ENCODE measurements at places on chromosomes 7 and 10.

- no peak for DNase-seq
These were observed 60.5 kb downstream of the GTF2IRD1 start for GRCh38 chr7:74514131-74514591.

DNA sequence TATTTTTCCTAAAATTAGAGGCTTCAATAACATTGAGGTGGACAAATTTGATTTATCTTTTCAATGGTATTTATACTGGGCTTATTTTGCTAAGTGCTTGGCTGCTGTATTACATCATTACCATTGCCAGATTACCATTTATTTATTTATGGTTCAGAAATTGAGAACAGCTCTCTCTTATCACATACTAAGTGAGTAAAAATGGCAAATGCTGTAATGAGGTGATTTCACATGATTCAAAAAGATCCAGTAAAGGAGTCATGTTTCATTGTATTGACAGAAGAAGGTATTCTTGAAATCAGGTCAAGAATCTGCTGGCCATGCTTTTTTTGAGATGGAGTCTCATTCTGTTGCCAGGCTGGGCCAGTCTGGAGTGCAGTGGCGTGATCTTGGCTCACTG, 322.6 kb downstream of the KIF20B start:
- DNase-seq = no peak

DNA sequence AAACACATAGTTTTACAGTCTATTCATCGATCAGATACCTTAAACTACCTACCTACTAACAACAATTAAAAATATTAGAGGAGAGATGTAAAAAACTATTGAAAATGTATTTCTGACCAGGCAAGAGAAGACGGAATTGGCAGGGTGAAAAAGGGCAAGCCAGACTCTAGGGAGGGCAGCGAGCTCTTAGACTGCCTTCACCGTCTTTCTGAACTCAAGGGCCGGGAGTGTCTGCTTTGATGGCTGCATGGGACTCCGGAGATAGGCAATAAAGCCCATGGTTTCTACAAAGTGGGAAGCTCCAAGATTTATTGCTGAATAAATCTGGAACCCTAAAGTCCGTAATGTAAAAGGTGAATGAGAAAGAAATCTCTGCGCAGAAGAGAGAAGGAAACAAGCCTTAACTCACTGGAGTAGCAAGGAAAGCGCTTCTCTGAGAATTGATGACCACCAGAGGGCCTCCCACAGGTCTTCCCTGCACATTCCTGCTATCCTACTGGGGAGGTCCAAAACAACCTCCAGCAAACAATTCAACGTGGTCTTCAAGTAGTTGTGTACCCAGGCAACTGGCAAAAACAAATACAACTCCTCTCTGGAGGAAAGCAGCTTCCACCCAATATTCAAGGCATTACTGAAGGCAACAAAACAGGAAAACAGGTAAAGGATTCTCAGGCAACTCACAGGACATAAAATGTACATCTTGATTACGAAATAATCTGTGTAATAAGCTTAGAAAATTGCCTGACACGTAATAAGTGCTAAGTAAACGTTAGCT, 181.3 kb downstream of the SDK1 start:
- no peak for DNase-seq

- DNase-seq = no peak
These were observed 53.9 kb downstream of the CUBN start for GRCh38 chr10:17075533-17076359.

DNA sequence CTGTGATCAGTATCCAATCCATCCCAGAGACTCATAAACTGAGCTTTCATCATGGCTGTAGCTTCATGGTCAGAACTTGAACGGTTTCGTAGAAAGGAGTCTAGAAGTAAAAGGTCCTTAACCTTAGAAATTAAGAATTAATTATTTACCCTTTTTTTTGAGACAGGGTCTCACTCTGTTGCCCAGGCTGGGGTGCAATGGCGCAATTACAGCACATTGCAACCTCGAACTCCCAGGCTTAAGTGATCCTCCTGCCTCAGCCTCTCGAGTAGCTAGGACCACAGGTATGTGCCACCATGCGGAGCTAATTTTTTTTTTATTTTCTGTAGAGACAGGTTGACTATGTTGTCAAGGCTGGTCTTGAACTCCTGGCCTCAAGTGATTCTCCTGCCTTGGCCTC, 41.7 kb downstream of the ATAD1 start:
- no peak for DNase-seq

DNA sequence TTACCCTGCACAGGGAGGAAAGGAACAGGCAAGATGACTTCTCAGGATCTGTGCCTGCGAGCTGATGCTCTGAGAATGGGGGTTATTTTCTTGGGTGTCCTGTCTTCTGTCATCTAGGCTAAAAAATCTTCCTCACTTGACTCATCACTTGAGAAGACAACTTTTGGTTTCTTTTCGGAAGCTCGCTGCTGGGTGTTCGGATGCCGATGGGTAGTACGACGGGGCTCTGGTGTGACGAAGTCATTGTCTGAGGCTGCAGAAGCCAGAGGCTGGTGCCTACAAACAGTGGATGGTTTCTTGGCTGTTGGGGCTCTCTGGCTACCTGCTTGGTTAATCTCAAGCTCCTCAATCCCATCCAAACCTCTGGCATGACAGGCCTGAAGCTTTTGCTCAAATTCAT, 92.2 kb downstream of the NPSR1 start:
- DNase-seq = no peak

DNA sequence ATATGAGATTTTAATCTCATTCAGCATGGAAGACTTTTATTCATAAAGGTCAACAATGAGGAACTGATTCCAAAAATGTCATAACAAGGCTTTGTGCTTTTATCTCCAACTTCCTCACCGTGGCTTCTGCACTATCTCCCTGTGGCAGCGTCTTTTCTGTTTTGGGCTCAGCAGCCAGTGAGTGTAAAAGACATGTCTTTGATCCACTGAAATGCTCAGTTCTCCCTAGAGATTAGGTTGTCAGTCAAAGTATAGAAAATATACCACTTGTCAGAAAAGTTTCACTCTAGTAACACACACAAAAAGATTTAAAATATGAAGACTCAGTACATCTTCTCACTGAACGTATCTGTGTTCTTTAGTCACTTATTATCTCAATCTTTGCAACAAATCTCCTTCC, 901.8 kb upstream of the ZWINT start:
- DNase-seq = no peak

DNA sequence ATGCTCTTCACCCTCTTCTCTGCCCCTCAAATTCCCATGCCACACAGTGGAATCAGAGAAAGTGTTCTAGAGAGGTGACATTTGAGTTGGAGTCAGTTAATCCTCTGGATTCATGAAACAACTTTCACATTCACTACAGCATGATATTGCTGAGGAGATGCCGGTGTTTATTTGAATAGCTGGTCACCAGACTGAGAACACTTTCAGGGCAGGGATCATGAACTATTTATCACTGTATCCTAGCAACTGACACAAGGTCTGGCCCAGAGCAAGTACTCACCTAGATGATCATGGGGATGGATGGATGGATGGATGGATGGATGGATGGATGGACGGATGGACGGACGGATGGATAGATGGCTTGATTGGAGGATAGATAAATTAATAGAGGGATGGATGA, 116.7 kb upstream of the ZMIZ1 start:
- DNase-seq = no peak

DNA sequence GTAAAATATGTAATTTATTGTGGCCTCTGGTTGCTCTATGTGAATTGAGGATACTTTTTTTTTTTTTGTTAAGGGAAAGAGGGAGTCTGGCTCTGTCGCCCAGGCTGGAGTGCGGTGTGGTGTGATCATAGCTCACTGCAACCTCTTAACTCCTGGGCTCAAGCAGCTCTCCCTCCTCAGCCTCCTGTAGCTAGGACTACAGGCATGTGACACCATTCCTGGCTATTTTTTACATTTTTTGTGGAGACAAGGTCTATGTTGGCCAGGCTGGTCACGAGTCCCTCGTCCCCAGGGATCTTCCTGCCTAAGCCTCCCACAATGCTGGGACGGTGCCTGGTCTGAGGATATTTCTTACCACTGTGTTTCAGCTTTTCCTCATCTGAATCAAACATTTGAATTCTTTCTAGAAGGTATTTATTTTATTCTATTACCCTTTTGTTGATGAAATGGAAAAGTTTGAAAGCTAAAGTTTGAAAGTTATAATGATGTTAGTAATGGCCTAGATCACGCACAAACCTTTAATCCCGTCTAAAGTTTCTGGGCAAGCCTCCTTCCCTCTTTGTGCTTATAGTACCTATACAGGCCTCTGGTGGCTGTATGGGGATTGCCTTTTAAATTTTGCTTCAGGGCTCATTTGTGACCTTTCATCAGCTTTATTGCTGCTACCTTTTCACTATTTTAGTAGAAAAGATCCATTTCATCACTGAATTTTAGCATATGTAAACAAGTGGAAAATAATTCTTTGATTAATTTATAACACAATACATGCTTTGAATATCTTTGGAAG, 2.0 kb downstream of the IFRD1 start:
- DNase-seq = no peak

DNA sequence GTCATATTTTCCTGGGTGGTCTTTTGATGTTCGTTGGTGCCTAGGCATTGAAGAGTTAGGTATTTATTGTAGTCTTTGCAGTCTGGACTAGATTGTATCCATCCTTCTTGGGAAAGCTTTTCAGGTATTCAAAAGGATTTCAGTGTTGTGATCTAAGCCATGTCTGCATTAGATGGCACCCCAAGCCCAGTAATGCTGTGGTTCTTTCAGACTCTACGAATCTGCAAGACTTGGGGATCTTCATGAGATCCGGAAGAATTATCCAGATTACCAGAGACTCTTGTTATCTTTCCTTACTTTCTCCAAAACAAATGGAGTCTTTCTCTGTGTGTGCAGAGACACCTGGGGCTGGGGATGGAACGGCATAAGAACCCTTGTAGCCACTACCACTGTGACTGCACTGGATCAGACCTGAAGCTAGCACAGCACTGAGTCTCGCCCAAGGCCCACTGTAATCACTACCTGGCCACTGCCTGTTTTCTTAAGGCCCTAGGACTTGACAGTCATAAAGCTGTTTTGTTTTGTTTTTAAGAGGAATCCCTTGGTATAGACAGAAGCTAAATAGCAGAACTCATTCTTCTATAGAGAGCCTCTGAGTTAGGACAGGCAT, 75.5 kb downstream of the MARCHF5 start:
- no peak for DNase-seq

DNA sequence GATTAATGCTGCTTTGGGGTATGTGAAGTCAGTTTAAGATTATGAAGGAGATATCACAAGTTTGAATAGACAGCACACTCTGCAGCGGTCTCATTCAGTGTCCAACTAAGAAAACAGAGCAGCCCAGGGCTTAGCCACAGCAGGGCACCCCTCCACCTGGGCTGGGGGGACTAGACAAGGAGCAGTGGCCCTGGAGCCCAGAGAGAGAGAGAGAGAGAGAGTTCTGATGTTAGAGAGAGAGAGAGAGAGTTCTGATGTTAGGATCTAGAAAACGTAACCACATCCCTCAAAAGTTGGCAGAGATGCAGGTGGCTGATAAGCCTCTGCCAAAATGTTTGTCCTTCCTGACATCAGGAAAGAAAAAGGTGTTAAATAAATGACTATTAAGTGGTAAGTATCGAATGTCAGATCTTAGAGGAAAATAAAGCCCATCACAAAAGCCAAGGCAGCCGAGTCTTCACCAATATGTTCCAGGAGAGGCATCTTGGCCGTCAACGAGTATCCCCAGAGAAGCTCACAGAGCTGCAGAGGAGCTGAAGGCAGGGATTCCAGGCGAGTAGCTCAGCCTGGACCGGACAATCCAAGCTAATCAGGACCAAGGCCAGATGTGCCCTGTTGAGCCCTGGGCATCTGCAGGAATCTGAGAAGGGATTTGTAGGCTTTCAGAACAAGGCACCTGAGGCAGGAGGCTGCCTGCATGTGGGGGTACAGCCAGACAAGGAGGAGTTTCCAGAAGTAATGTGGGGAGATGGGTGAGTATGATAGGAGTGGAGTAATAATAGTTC, 150.1 kb upstream of the TCF7L2 start:
- DNase-seq = no peak

DNA sequence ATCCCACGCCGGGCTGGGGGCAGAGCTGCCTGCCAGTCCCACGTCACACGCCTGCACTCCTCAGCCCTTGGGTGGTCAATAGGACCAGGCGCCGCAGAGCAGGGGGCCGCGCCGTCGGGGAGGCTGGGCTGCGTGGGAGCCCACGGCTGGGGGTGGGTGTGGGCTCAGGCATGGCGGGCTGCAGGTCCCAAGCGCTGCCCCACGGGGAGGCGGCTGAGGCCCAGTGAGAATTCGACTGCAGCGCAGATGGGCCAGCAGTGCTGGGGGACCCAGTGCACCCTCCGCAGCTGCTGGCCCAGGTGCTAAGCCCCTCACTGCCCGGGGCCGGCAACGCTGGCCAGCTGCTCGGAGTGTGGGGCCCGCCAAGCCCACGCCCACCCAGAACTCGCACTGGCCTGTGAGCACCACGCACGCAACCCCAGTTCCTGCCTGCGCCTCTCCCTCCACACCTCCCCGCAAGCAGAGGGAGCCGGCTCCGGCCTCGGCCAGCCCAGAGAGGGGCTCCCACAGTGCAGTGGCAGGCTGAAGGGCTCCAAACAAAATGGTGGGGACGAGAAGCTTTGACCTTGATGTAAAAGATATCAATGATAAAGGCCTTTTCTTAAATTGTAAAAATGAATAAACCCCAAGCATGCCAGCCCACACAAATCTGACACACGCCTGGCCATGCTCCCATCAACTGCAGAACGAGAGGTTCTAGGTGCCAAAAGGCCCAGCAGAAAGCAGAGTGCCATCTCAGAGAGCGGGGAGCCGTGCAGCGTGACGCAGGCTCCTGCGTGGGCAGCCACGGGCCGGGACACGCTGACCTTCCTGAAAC, 255.5 kb downstream of the MAD1L1 start:
- DNase-seq = no peak

GRCh38 chr7:107816011-107816566, 13.1 kb upstream of the SLC26A3 start:
- no peak for DNase-seq
